ENCODE measurements at places on chromosomes 16 and 17. TPM values are rescaled to one million over a fixed set of nuclear protein-coding genes. Genes with fewer than 3 reads are reported as not detected.

Gene NOL3
- total RNA-seq, result 5.3 TPM

Gene KCNJ2
- total RNA-seq, result 0.14 TPM

Gene TPSG1
- total RNA-seq, result not detected

Gene TEX14
- total RNA-seq, result 0.33 TPM

- DNase-seq, result no peak
Measured at GRCh38 chr16:82044585-82044911, 9.5 kb downstream of the HSD17B2 start.

GRCh38 chr17:30520882-30521281 is 43.7 kb downstream of the GOSR1 start:
- no peak for DNase-seq

- peak; percentile 47 for DNase-seq
Measured at GRCh38 chr17:77555121-77555591, 403.3 kb upstream of the TNRC6C start.

DNA sequence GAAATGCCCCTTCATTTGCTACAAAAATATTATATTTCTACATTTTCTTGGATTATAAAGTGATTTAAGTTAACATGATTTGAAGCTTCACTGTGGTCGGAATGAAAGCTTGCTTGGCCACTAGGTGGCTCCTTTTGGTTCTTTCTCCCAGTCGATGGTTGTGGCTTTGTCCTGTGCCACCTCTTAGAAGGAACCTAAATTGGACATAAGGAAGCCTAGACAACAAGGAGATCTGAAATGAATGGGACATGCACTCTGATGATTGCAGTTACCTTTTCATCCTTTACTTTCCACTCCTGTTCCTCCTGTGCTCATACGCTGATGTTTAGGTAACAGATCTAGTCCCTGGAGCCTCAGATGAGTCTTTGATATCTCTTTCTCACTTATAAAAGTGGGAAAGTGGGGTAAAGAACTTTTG is 39.2 kb downstream of the FTO start:
- peak; percentile 26 for DNase-seq

DNA sequence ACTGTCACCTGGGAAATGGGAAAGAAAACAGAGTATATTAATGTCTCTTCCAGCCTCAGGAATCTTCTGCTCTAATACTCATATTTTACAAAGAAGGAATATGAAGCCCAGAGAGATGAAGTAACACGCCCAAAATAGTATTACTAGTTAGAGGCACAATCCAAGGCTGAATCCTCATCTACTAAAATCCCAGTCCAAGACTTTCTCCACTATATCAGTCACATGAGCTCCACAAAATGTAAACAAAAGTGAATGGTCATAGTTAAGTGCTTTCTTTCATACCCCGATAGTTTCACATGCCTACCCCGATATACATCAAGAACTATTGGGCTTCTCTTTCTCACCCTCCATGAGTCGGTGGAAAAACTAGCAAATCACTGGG is 965 bp downstream of the INTS2 start:
- DNase-seq, result no peak

Gene TMEM92
- 7.3 TPM for total RNA-seq
